ENCODE measurements at places on chromosomes 3 and 15.

DNA sequence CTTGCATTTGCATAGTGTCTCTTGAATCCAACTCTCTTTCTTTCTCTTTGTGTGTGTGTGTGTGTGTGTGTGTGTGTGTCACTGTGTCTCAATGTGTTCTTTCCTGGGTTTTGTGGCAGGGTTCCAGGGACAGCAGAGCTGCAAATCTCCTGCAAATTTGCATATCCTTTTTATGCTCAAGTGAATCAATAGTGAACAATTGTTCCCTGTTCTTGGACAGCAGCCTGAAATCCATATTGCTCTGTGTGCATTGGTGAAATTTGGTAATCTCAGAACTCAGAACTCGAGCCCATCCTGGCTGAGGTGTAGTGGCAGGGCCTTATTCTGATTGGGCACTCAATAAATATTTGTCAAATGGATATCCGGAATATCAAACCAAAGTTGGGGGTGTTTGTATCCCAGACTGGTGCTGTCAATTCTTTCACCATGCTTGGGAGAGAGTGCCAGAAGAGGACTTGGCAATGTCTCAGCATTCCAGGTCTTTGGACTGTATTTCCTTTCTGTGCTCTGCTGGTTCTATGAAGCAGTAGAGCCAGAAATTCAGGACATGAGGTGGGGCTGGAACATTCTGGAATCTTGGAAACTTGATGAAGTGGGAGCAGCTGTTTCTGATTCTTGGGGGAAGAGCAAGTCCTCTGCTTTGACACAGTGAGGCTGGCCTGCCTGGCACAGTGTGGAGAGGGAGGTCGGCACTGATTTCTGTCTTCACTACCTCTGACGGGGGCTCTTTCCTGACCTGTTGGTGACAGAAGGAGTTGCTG is 380.6 kb upstream of the C2CD4B start:
- no peak for DNase-seq

GRCh38 chr3:167691366-167691765 is 37.6 kb upstream of the WDR49 start:
- DNase-seq: no peak

GRCh38 chr3:188060840-188061544 is 93.0 kb upstream of the LPP start:
- peak; percentile 38 for DNase-seq

DNA sequence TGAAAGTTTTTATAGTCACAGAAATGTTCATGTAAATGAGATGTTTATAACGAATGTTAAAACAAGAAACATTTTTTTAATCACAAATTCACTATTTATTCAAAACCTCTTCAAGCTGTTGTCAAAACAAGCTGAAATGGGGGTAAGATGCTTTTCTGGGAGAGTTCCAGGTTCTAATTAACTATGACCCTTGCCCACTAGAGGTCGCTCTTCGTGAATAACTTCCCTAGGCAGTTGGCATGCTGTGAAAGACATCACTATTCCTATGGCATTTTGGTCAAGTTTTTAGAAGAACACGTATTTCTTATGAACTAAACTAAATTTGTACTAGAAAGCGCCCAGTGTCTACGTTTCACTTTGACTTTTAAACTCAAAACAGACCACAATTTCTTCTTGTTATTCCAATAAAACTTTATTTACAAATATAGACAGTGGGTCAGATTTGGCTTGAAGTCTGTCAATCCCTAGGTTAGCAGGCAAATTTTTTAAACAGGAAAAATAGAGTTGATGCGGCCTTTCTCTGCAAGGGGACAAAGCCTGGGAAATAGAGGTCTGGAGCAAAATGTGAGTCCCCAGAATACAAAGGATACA is 62.8 kb upstream of the CMTM8 start:
- DNase-seq: peak; percentile 83

- peak; percentile 44 for DNase-seq
Observed at GRCh38 chr3:126356373-126357264, 589 bp downstream of the KLF15 start.

GRCh38 chr3:13634151-13634550 is 85.2 kb downstream of the FBLN2 start:
- DNase-seq: no peak
